ENCODE measurements at places on chromosomes 4 and X. TPM values are rescaled to one million over a fixed set of nuclear protein-coding genes. Genes with fewer than 3 reads are reported as not detected.

- no peak overlapping the region for H3K4me3 ChIP-seq
- H3K4me1 ChIP-seq = no peaks in the 10 kb centered on the region
- no peak for DNase-seq
These were observed 11.6 kb downstream of the FRMPD4 start for GRCh38 chrX:12149670-12150407.

- H3K27me3 ChIP-seq = no peaks in the 10 kb centered on the region
- no peaks in the 10 kb centered on the region for H3K36me3 ChIP-seq
- no peak overlapping the region for H3K27ac ChIP-seq
- H3K4me1 ChIP-seq = no peaks in the 10 kb centered on the region
- no peak overlapping the region for H3K4me3 ChIP-seq
These were observed 26.0 kb downstream of the ATP8A1 start for GRCh38 chr4:42630908-42631307.

DNA sequence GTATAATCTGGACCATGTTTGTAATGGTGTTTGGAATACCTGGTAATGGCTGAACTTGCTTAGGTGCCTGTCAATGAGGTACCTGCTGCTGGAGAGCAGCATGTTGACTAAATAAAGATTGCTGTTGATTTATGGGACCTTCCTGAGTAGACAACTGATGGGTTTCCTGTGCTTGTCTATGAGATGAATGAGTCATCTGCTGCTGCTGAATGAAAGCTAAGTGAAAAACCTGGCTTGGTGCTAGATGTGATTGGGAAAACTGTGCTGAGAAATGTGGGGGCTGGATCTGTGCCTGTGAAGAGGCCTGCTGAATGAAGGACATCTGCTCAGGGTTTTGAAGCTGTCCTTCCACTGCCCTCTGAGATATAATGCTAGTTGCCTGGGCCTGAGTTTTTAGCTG is 69.6 kb downstream of the WNK3 start:
- H3K4me3 ChIP-seq = no peak overlapping the region
- no peaks in the 10 kb centered on the region for H3K36me3 ChIP-seq
- H3K27ac ChIP-seq = no peak overlapping the region
- no peaks in the 10 kb centered on the region for H3K4me1 ChIP-seq
- no peaks in the 10 kb centered on the region for H3K27me3 ChIP-seq

Gene GPR143
- 17.7 TPM for polyA plus RNA-seq

- no peaks in the 10 kb centered on the region for H3K27me3 ChIP-seq
- H3K4me1 ChIP-seq = no peaks in the 10 kb centered on the region
- H3K36me3 ChIP-seq = no peaks in the 10 kb centered on the region
- H3K27ac ChIP-seq = no peak overlapping the region
- no peak overlapping the region for H3K4me3 ChIP-seq
- DNase-seq = no peak
These were observed 9.5 kb upstream of the AMMECR1 start for GRCh38 chrX:110327336-110327735.

- H3K27ac ChIP-seq = no peak overlapping the region
- H3K4me1 ChIP-seq = no peaks in the 10 kb centered on the region
- no peaks in the 10 kb centered on the region for H3K27me3 ChIP-seq
These were observed 269.2 kb downstream of the HNRNPD start for GRCh38 chr4:82104578-82104977.

Gene ITM2A
- 10.4 TPM for polyA plus RNA-seq

GRCh38 chr4:141573678-141574077 is 62.7 kb upstream of the IL15 start:
- peaks cover 3% of the 10 kb centered on the region for H3K4me1 ChIP-seq
- H3K27me3 ChIP-seq = no peaks in the 10 kb centered on the region
- DNase-seq = no peak
- H3K4me3 ChIP-seq = no peak overlapping the region
- no peak overlapping the region for H3K27ac ChIP-seq

DNA sequence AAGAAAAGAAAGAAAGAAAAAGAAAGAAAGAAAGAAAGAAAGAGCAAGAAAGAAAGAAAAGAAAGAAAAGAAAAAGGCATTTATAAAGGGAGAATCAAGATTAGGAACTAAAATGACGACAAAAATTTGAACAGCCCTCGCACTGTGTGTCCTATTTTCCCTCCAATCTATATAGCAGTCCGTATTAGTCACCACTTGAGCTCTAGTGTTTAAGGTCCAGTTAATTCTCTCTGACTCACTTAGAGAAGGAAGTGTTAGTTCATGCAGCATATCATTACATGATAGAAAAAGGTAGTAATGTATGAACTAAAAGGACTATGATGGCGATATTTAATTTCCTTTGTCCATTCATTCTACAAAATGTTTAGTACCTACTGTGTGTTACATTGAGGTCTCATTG is 122.7 kb downstream of the CBLL2 start:
- H3K4me1 ChIP-seq = peaks cover 9% of the 10 kb centered on the region
- no peak overlapping the region for H3K27ac ChIP-seq
- H3K27me3 ChIP-seq = no peaks in the 10 kb centered on the region
- H3K4me3 ChIP-seq = no peak overlapping the region
- no peaks in the 10 kb centered on the region for H3K36me3 ChIP-seq
- peak; percentile 33 for DNase-seq

DNA sequence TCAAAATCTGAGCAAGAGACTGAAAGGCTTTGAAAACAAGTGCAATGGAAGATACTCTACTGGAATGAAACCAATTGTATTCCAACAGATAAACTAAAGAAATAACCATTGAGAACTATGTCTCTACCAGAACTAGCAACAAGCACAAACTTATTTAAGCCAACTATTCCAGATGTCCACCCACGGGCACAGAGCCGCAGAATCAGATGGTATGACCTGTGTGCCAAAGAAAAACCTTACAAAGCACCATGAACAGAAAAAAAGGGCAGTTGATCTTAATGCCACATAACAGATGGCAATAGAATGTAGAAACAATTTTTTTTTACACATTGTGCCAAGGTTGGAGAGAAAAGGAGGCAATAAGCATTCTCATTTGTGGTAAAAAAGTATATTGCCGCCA is 269.3 kb upstream of the ADGRL3 start:
- no peaks in the 10 kb centered on the region for H3K27me3 ChIP-seq
- H3K27ac ChIP-seq = no peak overlapping the region
- H3K4me1 ChIP-seq = no peaks in the 10 kb centered on the region
- no peaks in the 10 kb centered on the region for H3K36me3 ChIP-seq
- no peak overlapping the region for H3K4me3 ChIP-seq
- no peak for DNase-seq

Gene FBXO8
- 8.8 TPM for polyA plus RNA-seq

Gene LAGE3
- 31.9 TPM for polyA plus RNA-seq
